A673 (cell line): ENCODE measurements at places on chromosomes 4 and X. TPM values are rescaled to one million over a fixed set of nuclear protein-coding genes. Genes with fewer than 3 reads are reported as not detected.
A peak's percentile ranks its signal among the peaks of the same experiment; 100 is the strongest.

DNA sequence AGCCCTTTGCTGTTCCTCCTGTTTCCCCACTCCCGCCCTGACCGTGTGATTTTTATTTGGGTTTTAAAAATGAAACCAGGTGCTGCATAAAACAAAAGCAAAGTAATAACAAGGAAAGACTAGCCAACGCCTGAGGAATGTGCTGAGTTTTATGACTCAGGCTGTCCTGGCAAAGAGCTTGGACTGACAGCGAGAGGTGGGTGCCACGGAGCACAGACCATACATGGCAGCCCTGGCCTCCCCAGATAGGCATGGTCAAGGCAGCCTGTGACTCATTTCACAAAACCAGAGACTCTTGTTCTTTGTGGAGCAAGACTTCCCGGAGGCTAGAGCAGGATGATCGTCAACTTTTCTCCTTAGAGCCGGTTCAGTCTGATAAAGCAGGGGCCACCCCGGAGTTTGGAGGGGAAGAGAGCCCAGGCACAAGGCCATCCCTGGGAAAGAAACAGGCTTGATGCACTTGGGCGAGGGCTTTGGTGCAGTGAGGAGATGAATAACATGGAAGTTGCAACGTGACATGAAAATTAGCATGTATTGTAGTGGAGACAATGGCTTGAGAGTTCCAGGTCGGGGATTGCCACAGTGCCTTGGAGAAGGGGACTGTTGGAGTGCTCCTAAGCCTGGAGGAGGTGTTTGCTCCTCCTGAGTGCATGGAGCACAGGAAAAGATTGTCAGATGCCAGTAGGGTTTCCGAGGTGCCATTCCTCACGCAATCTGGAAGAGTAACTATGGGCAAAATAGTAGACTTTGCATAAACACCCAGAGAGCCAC lies 54.8 kb downstream of the C4orf51 start:
- DNase-seq, result no peak

DNA sequence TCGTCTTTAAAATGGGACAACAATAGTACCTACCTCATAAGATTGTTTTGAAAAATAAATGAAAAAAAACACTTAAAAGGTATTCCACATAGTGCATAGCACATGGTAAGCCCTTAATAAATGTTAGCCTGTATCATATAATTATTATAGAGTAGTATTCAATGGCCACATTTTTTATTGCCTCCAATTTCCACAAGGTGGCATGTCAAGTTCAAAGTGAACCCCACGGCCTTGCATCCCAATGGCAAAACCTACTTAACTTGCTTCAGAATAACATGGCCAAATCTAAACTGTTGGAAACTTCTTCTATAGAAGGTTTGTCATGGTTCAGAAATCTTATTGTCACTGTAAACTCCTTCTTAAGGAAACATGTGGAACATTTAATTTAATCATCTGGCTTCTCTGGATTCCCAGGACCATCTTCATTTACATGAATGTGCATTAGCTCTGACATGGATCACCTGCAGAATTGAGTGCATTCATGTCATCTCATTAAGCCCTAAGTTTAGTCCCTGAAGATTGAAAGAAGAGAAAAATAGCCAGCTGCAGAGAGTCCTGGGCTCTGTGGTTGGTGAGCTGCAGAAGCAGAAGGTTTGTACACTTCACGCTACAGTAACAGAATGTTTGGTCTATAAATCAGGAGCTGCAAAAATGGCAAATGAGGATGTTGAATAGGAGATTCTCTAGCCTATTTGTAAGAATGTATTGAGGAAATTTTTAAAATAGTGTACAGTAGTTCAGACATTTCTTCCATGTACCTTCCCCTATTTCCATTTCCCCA lies 61.0 kb downstream of the ANXA3 start:
- peak; percentile 46 for DNase-seq

DNA sequence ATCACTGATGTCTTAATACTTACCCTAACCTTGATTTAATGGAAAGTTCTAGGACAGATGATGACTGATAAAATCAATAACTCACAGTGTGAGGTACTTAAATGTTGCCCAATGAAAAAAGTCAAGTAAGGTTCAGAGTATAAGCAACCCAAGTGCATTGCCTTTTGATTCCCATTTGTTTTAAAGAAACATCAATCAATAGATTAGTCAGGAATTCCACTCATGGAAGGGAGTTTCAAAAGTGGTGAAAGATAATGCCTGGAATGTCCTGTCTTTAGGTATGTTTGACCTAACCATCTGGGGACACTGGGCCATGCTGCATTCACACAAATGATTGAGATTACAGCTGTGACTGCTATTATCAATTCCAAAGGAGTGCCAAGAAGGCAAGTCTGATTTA lies 259.7 kb downstream of the PPARGC1A start:
- no peak for DNase-seq

Gene KCTD8
- not detected in 2 replicates for total RNA-seq
